Kidney tubule cell (primary cell): ENCODE measurements at places on chromosomes 5 and 9.

GRCh38 chr5:74075501-74076484 is 449.8 kb downstream of the ARHGEF28 start:
- no peak for DNase-seq

GRCh38 chr5:107320846-107321245 is 349.9 kb downstream of the EFNA5 start:
- DNase-seq, result no peak

GRCh38 chr5:178312880-178313282 is 80.3 kb upstream of the PHYKPL start:
- no peak for DNase-seq

DNA sequence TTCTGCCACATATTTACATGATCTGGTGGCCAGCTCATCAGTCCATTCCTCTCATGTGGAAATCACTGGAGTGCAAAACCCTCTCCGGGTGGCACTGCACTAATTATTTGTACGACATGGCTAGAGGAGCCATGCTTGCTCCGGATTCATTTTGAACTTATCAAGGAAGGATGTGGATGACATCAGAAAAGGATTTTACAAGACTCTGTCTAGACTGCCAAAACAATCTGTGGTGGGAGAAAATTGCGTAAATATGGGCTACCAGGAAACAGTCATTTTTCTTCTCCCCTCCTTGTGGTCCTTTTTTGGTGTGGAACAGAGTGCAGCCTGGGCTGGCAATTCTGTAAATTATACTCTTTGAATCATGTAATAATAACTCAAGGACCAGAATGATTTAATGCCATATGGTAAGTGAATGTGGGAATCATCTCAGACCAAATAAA is 123.4 kb upstream of the IFNE start:
- peak; percentile 81 for DNase-seq

DNA sequence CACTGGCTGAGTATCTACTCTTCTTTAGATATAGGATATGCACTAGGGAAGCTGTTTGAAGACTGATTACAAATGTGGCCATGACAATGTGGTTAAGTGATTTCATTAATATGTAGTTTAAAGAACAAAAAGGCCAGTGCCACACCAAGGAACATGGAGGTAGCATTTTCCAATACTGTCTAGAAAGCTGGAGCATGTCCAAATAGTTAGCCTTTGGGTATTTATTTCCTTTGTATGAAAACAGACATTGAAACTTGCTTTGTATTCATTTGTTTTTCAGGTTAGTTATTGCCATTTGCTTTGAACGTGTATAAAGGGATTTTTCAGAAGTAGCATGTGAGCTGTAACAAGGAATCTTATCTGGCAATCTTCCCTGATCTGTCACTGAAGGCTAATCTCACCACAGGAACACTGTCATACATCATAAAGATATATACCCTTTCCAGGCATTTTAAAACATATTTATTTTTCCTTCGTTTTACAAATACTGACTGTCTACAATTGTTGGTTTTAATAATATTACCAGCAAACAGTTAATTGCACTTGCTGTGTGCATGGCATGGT is 93.4 kb downstream of the PLPPR1 start:
- DNase-seq, result no peak

DNA sequence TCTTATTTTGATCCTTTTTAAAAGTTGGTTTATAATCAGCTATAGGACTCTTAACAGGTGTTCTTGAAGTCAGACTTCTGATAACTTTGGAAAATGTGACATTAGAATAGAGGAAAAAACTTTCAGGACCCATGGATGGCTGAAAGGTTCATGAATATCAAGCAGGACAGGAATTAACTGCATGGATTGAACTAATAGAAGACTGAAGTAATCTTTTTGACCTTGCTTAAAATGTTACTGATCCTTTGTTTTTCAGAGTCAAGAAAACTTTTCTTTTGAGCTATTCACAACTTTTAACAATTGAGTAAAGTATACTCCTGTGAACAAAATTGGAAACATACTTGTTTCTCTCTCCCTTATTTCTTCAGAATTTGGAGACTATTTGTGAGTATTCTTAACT is 79.2 kb downstream of the PLK2 start:
- no peak for DNase-seq

GRCh38 chr5:4252385-4252784 is 656.8 kb downstream of the IRX1 start:
- DNase-seq, result no peak

DNA sequence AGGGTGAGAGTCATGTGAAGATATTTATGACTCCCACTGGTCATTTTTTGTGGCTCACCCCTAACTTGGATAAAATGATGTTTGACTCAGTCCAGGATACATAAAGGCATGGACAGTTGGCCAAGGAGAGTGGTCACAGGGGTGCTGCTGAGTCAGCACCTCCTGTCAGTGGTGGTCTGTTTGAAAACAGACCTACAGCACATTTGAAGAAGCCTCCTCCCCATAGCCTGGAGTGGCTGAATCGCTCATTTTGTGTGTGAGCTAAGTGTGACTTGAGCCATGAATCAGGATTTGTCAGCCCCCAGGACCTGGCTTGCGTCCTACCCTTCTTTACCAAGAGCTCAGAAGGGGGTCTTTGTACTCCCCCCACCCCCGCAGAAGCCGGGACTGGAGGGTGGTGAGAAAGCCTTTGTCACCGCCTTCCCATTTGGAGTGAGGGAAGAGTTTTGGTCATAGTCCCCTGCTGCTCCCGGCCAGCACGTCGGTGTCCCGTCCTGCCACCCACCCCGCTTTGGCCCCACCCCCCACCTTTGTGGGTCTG is 35.6 kb downstream of the TRIO start:
- DNase-seq, result peak; percentile 93

DNA sequence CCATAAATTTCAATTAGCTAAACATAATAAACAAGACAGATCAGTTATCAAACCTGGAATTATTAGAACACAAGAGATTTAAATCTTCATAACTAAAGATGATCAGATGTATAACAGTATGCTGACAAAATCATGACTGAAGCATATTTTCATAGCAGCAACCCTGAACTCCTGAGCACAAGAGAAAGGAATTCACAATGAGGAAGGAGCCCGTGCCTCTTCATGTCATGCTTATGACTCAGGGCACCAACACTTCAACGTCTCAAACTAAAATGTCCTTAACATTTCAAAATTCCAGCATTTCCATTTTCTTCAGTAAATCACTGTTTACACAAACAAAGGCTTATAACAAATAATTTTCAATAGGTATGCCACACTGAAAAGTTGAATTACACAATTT is 6.7 kb downstream of the AP3B1 start:
- peak; percentile 76 for DNase-seq

GRCh38 chr5:14414007-14414406 is 167.6 kb upstream of the OTULINL start:
- no peak for DNase-seq

DNA sequence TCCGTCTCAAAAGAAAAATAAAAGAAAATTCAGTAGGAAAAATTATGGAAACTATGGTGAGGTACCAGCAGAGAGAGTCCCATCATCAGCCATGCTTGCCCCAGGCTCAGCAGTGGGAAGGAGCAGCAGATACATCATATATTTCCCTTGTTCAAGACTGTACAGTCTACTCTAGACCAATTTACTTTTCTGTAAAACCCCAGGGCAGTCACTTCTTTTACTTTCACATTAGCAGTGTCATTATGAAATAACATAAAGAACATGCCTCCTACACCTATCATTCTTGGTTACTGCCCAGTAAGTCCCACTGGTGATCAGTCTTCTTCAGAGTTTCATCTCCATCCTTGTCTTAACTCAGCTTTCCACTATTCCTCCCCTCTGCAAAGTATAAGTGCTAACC is 1145.0 kb downstream of the MAT2B start:
- DNase-seq, result no peak

GRCh38 chr5:173435447-173435846 is 107.2 kb upstream of the STC2 start:
- no peak for DNase-seq

- DNase-seq, result no peak
Measured at GRCh38 chr9:20722221-20722620, 38.2 kb downstream of the FOCAD start.

DNA sequence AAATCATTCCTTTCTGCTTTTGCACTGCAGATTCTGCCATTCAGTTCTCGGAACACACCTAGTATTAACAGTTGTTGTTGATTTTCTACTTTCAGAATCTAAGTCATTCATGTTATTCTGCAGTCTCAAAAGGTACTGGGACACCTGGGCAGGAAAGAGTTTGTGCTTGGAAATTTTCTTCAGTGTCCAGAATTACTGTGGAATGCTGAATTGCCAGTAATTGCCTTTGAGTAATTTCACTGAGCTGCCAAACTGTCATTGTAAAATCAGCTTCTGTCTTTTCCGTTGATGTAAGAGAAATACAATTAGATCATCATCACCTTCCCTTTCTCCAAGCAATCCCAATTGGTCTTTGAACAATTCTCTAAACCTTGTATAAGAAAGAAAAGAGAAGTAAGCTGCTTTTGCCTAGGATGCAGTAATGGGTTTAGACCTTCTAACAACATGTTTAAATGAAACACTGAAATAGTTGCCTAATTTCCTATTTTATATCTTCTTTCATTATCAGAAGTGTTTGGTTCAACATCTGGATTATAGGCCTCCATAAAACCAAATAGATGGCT is 75.7 kb upstream of the TGFBR1 start:
- no peak for DNase-seq

- peak; percentile 33 for DNase-seq
Measured at GRCh38 chr9:131656356-131657036, 83.4 kb downstream of the RAPGEF1 start.

DNA sequence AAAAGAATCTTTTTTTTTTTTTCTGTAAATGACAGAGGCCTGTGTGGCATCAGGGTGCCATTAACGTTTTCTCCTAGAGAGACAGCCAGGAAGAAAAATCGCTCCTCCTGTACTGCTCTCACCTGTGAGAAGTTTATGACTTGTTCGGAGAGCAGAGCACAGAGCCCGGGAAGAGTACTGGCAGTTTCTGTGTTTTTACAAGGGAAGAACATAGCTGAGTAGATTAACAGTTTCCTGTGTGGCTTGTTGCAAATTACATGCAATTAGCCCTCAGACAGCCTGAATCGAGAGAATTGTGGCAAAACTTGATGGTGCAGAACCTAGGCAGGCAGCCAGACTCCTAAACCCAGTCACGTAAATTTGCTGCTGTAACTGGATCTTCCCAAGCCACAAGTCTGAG is 32.1 kb downstream of the PRKACG start:
- no peak for DNase-seq

- DNase-seq, result no peak
Measured at GRCh38 chr5:170641589-170642031, 137.8 kb downstream of the KCNIP1 start.

- DNase-seq, result peak; percentile 77
Measured at GRCh38 chr5:172860520-172861443, 26.7 kb downstream of the ERGIC1 start.

DNA sequence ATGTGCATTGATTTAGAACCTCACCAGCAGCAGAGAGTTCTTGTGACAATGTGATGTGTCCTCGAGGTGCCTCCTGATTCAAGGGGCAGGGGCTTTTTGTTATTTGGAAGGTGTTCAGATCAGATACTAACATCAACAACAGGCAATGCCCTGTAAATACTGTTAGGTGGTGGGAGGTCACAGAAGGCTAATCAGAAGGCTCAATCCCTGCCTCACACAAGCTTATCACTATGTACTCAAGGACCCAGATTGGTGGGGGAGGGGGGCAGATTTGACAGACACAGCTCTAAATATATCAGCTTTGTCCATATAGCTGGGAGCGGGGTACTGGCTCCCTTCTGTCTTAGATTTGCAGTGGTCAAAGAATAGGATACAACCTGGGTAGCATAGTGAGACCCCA is 2.6 kb downstream of the FRMPD1 start:
- DNase-seq, result no peak

DNA sequence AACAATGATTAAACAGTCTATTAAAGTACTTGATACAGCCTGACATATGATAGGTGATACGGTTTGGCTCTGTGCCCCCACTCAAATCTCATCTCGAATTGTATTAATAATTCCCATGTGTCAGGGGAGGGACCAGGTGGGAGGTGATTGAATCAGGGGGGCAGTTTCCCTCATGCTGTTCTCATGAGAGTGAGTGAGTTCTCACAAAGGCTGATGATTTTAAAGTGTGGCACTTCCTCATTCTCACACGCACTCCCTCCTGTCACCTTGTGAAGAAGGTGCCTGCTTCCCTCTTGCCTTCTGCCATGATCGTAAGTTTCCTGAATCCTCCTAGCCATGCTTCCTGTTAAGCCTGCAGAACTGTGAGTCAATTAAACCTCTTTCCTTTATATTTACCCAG is 40.1 kb upstream of the TARS1 start:
- DNase-seq, result peak; percentile 81

GRCh38 chr9:129258124-129258822 is 80.2 kb upstream of the IER5L start:
- DNase-seq, result peak; percentile 83

DNA sequence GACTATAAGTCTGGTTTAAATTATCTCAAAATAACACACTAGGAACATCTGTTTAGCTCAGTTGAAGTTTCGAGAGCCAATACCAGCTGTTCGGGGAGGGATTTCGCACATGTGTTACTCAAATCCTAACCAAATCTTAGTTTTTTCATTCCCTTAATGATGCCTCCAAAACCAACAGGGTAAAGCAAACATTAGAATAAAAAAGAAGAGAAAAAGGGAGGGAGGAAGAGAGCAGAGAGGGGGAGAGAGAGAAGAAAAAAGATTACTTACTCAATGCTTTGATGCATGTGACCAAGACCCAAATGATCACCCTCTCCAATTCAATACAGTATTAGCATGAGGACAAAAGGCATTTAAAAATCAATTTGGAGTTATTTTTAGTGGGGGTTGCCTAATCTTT is 86.0 kb upstream of the NR5A1 start:
- no peak for DNase-seq

DNA sequence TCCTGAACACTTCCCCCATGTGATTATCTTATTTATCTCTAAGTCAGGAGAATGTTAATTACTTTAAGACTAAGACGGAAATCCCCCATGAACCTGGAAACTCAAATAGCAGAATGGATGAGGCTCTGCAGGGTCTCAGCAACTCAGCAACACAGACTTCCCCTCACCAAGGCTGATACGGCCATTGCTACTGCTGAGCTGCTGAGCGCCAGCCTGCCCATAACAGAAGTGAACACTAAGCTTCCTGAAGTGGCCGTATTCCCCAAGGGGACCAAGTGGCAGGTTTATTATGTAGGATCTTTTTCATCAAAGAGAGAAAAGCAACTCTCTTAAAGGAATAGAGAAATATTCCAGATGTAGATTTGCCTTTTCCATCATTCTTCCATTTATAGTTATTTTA is 311.1 kb downstream of the RFX3 start:
- no peak for DNase-seq

- DNase-seq, result no peak
Measured at GRCh38 chr9:88871669-88872068, 119.6 kb upstream of the S1PR3 start.
